ENCODE measurements at places on chromosomes 16 and 17.

DNA sequence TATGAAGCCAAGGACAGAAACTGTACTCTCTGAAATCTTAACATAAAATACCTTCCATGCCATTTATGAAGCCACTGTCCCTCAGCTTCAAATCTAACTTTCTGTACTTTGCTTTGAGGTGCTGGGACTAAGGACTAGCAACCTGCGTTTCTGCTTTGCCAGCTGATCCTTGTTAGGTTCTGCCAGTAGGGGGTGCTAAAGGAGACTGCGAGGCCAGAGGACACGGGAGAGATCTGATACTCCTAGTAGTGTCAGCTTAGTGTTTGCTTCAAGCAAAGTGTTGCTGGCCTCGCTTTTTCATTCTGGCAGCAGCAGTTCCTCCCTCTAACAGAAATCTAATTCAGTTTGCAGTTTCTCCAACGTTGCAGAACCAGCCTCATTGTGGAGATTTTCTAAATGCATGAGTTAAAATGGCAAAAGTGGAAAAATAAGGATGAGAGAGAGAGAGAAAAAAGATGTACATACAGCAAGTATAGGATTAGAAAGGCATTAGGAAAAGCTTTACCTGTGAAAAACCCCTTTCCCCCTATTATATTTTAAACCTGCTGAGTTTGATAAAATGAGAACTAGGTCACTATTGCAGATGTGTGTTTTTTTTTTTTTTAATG, 297.5 kb downstream of the CA10 start:
- no peak for DNase-seq

DNA sequence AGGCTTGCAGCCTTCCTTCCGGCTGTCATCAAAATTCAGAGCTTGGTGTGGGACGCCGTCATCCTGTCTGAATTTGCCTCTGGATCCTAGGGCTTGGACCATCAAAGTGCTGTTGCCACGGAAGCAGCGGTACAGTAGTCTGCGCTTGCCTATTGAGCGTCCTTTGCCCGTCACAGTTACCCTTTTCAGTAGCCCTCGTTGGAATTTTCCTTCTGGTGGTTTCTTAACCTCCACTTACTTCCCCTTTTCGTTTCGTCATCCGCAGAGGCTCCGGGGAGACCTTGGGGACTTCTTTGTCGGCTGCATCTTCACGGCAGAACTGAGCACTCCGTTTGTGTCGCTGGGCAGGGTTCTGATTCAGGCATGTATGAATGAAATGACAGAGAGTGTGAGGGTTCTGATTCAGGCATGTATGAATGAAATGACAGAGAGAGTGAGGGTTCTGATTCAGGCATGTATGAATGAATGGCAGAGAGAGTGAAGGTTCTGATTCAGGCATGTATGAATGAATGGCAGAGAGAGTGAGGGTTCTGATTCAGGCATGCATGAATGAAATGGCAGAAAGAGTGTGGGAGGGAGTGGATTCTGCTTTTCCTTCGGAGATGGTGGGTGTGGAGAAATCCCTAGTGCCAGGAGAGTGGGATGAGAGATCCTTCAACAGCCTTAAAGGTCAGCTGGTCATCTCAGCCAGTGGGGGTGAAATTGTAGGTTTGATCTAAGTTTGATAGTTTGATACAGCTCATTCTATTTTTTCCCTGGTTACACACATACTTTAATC, 8.0 kb downstream of the TLCD3A start:
- no peak for DNase-seq

DNA sequence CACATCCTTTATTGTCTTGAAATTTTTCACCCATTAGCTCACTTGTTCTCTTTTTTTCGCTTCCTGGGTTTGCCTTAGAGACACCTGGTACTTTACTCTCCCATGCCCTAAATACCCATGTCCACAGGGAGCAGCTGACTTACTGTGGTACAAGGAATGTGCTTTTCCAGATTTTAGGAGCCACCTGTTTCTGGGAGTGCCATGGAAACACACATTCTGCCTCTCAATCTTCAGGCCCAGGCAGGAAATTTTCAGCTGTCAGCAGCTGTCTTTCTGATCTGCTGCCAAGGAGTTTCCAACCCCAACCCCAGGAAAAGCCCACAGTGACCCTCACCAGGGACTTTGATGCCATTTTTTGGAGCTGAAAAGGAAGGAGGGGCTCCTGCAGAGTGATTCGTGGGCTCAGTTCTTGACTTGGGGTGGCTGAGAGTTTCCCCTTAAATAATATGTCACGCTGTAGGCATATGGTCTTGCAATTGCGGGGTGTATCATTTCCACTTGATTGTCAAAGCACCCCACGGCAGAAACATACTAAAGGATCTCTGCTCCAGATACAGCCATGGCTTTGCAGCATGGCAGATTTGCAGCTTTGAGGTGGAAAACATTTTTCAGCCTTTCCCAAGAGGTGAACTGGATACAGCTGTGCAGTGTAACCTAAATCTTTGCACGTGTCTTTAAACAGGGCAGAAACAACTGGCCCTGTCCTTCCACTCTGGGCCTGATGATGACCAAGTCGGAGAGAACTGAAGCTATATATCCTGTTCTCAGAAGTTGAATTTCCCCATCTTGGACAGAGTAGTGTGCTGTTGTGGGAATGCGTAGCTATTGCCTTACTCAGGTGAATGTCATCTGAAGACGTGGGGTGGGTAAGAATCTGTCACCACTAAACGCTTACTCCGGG, 19.2 kb downstream of the RBFOX1 start:
- DNase-seq: no peak

- DNase-seq: no peak
These were observed 44.8 kb downstream of the BAHCC1 start for GRCh38 chr17:81440051-81440471.

DNA sequence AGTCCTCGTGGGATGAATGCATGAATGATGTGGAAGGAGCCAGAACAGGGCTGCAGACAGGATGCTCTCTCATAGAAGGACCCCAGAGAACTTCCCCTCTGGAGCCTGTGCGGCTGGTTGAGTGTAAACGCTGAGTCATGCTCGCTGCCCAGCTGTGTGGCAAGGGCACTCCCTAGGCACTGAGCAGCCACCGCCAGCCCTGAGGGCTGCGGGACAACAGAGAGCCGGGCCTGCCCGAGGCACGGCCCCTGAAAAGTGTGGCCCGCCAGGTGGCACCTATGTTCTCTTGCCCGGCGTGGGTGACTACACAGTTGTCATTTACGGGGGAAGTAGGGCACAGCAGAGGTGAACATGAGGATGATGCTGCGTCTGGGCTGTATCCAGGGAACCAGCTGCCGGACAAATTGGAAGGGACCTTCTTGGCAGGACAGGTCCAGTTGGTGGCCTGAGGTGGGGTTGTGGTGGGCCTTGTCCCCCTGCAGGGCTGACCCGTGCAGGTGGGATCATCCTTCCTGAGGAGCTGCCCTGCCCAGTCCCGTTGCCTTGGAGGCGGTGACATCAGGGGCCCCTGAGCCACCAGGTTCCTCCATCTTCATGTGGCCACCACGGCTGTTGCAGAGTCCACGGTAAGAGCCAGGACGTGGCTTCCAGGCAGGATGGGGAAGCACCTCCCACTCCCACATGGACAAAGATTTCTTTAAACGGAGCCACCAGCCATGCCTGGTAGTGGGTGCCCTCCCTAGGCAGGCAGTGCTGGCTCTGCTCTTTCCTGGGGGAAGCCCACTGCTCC, 94.8 kb upstream of the CBX4 start:
- no peak for DNase-seq

- no peak for DNase-seq
These were observed 175.9 kb upstream of the TBX2 start for GRCh38 chr17:61223725-61224124.

DNA sequence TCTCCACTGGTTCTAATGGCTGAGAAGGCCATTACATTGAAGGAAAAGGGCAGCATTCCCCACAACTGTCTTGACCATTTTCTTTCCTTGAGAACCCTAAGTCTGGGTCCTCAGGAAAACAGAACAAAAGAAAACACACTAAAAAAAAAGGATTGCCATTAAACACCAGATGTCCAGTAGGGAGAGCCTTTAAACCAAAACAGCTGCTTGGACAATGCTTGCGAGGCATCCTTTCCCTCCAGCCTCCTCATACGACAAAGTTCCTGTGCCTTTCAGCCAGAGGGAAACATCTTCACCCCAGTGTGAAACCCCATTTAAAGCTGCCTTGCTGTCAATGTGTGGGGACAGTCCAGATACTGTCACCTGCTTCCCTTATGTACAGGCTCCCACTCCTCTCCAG, 74.3 kb downstream of the MMD start:
- DNase-seq: no peak

DNA sequence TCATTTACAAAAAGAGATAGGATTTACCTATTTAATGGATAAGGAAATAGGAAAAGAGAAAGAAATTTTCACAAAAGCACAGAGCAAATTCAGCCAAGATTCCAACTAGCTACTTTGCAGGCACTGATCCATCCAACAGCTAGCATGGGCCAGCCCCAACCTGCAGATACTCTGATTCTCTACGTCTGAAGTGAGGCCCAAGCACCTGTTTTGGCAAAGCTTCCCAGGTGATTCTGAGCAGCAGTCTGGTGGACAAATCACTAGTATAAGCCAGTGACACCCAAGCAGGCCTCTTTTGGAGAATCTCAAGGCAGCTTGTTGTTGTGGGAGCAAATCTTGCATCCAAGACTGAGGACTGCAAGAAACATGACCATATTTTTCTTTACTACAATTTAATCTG, 20.9 kb upstream of the CALB2 start:
- no peak for DNase-seq

- DNase-seq: no peak
These were observed 93.7 kb downstream of the TBC1D16 start for GRCh38 chr17:79942011-79942405.

GRCh38 chr16:74448990-74449389, 27.7 kb upstream of the CLEC18B start:
- peak; percentile 59 for DNase-seq

GRCh38 chr17:13785981-13786598, 184.4 kb upstream of the HS3ST3A1 start:
- peak; percentile 34 for DNase-seq

DNA sequence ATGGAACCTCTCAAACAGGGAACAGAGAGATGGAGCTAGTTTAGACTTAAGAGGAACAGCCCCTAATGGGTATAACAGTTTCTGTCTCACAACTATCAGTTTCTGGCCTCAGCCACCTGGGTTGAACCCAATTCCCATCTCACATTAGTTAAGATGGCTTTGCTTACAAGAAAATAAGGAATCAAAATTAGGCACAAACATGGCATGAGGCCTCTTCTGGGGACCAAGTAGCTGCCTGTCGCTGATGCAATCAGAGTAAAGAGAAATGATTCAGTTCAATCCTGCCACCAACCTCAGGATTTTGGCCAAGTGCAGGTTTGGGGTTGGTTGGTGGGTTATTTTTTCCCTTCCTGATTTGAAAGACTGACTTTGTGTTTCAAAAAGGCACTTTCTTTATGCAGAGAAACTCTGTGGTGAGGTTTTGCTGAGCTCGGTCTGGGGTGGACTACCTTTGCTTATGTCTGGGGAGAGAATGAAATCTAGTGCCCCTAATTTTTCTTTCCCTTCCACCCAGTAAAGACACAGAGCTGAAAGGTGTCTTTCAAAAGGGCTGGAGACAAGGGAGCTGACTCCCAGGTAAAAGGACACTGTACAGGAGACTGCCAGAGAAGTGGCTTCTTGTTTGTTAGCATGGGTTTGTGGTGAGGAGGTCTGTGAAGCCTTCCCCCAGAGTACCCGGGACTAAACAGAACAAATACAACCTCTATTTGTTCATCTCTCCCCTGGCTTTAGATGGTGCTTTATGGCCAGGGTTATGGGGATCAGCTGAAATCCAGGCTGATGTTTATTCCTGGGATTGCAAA, 44.8 kb upstream of the NFAT5 start:
- DNase-seq: no peak

DNA sequence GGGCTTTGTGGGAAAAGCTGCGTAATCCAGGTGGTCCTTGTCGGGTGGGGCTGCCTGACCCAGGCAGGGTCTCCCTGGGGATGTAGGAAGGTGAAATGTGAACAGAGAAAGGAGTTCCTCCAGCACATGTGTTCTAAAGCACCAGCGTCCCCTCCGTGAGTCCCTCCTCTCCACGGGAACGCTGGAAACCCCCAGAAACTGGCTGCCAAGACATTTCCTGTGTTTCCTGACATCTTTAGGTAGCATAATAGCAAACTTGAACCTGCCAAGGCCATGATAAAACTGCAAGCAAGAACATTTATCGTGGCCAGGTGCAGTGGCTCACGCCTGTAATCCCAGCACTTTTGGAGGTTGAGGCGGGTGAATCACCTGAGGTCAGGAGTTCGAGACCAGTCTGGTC, 12.6 kb upstream of the PYDC1 start:
- DNase-seq: no peak

- no peak for DNase-seq
These were observed 1.7 kb downstream of the CHRNE start for GRCh38 chr17:4901108-4901647.

DNA sequence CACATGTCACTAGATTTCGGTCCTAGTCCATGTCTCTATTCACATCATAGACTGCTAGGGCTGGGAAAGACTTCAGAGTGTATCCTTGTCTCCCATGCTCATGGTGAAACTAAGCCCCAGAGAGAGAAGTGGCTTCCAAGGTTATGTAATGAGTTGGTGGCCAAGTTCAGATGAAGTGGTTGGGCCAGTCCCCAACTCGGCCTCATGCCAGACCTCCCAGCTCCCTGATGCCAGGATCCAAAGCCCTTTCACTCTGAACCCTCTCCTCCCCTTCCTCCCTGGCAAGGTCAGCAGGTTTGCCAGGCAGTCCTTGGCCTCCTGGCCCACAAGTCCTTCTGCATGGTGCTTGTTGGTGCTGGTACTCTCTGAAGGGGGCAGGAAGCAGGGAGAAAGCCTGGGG, 189.7 kb downstream of the AXIN2 start:
- no peak for DNase-seq

- DNase-seq: no peak
These were observed 744 bp upstream of the PLXDC1 start for GRCh38 chr17:39151943-39152818.

- no peak for DNase-seq
These were observed 464 bp upstream of the MRM1 start for GRCh38 chr17:36600936-36601302.

DNA sequence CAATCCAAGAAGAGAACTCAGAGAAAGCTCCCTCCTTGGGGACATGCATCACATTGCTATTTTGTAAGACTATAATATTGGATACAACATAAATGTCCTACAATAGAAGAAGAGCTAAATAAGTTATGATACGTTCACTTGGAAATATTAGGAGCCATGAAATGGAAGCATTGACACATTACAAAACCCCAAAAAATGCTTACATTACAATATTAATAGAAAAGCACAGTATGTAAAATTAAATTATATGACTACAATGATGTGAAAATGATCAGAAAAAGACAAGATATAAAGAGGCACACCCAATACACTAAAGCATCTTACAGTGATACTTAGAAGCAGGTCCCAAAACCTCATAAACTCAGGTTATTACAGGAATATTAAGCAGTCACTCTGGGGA, 694.1 kb downstream of the TOX3 start:
- no peak for DNase-seq

- no peak for DNase-seq
These were observed 12.5 kb downstream of the SLC16A3 start for GRCh38 chr17:82241183-82241925.

DNA sequence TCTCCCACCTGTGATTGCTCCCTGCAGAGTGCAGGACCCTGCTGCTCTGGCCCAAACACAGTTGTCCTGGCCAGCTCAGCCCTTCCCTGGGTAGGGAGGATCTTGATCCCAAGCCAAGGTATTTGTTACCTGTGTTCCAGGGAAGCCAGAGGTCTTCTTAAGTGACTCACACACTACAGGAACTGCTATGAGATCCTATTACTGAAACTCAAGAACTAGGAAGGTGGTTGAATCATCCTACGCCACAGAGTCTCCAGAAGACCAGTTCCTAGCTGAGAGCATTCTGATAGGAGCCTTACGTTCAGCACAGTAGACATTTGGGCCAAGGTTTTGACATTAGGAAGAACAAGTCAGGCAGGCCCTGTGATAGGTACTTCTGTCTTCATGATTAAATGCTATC, 12.0 kb downstream of the CHST6 start:
- no peak for DNase-seq

All from fibroblast of skin of left biceps (primary cell).